Keratinocyte (primary cell): ENCODE measurements at places on chromosomes 7 and 10. TPM values are rescaled to one million over a fixed set of nuclear protein-coding genes. Genes with fewer than 3 reads are reported as not detected.

GRCh38 chr10:34190580-34190979 lies 624.5 kb downstream of the PARD3 start:
- no peaks in the 10 kb centered on the region for H3K36me3 ChIP-seq
- no peak overlapping the region for H3K4me3 ChIP-seq
- no peak for DNase-seq
- H3K27ac ChIP-seq: no peak overlapping the region
- H3K27me3 ChIP-seq: no peaks in the 10 kb centered on the region
- no peaks in the 10 kb centered on the region for H3K4me1 ChIP-seq

OPALIN gene
- not detected in 3 replicates for polyA plus RNA-seq

- no peak overlapping the region for H3K4me3 ChIP-seq
- H3K36me3 ChIP-seq: no peaks in the 10 kb centered on the region
- H3K27me3 ChIP-seq: no peaks in the 10 kb centered on the region
- H3K4me1 ChIP-seq: no peaks in the 10 kb centered on the region
- no peak overlapping the region for H3K27ac ChIP-seq
- no peak for DNase-seq
Observed at GRCh38 chr10:48224979-48225560, 49.4 kb downstream of the FRMPD2 start.

LIPM gene
- 0.10 to 0.67 TPM (median 0.44 TPM) in 3 replicates for polyA plus RNA-seq
